ENCODE measurements at places on chromosomes 16 and 17.

DNA sequence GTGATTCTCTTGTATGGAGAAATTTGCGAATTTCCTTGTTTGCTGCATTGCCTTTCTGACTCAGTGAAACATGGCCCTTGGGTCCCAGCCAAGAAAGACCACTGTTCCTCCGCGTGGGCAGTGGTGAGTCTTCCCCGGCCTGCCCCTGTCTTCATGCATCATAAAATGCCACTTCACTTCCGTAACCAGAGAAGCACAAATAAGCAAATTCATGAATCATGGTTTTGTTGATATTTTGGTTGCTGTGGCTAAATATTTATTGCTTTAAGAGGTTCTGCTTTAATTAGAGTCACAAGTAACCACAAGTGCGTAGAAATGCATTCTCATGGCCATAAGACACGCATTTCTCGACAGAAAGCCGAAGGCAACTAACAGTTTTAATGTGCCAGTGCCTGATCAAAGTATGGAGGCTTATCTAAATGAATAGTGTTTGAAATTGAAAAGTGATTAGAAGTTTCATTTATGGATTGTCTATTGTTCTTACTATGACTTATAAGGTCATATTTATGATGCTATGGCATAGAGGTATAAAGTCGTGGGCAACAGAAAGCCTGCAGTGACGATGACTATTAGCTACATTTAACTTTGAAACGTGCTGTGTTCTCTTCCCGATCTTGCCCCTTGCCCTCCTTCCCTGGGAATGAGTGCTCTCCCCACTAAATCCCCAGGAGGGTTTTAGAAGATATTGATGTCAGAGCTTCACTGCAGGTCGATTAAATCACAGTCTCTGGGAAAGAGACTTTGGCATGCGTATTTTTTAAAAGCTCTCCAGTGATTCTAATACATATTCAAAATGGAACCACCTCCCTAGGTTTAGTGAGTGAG, 76.0 kb downstream of the WIPI1 start:
- no peak for DNase-seq

GRCh38 chr16:74999609-75000480, 1.0 kb downstream of the ZNRF1 start:
- peak; percentile 51 for DNase-seq

GRCh38 chr17:60398227-60398959, 6.5 kb upstream of the USP32 start:
- no peak for DNase-seq

DNA sequence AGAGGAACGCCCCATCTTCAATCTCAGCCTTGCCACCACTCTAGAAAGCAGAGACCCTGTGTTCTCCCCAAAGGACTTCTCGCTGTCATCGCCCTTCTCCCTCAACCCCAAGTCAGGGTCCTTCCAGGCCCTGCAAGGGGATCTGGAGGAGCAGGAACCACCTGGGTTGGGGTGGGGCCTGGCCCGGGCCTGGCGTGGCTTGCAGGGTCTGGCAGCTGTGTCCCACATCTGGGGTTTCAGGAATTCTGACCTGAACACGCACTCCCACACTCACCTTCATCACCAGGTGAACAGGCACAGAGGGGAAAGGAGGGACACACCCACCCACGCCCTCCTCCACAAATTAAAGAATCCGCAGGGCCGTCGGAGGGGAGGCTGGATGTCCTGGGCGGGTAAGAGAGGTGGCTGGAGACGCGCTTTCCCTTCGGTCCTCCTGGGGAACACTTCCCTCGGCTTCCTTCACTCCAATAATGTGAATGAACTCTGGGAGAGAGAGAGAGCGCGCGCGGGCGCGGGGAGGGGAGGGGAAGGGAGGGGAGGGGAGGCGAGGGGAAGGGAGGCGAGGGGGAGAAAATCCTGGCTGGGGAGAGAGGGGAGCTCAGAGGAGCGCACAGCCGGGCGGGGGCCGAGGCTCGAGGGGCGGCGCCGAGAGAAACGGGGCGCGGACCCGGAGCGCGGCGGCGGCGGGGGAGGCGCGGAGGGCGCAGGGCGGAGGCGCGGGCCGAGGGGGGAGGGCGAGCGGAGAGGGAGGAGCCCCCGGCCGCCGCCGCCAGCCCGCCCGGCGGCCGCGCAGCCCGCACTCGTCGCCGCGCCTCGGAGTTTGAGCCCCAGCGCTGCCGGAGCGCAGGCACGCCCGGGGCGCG, at the start of gene CACNG4:
CACNG4 (plus strand) TSS at position 799 of the 863 bp plus-strand sequence. CDS start 205 bp downstream, outside the sequence.
- DNase-seq: peak; percentile 61

- no peak for DNase-seq
Observed at GRCh38 chr16:3553138-3553923, 23.9 kb downstream of the NLRC3 start.

DNA sequence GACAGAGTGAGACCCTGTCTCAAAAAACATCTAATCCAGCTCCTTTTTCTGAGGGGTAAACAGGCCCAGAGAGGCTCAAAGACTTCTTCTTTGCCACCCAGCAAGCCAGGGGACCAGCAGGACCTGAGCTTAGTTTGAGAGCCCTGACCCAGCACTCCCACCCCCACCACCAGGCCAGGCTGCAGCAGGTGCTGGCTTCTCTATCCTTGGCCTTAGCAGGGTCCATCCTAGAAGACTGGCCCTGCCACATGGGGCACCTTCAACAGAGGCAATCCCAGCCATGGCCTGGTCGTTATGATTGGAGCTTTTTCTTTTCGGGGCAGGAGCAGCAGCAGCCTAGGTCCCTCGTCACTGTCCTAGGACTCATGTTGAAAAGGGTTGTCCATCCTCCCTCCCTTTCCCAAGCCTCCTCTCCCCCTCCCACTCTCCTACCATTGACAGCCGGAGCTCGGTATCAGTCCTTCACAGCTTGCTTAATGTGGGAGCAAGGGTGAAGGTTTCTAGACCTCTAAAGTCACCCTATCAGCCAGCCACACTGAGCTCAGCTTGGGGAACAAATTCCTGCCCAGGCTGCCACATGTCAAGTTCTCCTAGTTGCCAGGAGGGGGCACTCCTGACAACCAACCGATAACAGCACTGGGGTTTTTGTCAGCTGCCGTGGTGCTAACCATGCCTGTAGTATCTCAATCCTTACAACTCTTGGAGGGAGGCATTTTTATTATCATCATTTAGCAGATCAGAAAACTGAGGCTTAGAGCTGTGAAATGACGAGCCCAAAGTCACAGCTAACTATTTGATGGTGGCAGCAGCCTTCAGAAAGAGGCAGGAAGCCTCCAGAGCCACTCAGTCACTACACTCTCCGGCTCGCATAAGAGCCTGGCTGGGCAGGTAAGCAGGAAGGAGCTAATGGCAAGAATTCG, 11.2 kb downstream of the MRPL27 start:
- DNase-seq: peak; percentile 59

DNA sequence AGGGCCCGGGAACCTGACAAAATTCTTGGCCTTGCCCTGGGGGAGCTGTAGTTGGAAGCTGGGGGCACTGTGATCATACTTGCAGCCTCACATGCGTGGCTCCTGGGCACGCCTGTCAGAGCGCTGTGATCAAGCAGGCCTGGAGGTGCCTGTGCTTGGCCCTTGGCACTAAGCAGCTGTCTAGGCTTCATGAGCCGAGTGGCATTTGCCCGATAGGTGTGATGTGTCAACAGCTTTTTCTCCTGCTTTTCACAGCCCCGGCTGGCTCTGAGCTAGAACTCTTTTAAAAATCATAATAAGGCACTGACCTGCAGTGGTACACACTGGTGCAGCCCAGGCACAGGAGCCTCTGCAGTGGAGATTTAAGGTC, 113.8 kb downstream of the SOCS1 start:
- DNase-seq: no peak

GRCh38 chr16:23608194-23608593, 12.1 kb upstream of the NDUFAB1 start:
- DNase-seq: no peak

DNA sequence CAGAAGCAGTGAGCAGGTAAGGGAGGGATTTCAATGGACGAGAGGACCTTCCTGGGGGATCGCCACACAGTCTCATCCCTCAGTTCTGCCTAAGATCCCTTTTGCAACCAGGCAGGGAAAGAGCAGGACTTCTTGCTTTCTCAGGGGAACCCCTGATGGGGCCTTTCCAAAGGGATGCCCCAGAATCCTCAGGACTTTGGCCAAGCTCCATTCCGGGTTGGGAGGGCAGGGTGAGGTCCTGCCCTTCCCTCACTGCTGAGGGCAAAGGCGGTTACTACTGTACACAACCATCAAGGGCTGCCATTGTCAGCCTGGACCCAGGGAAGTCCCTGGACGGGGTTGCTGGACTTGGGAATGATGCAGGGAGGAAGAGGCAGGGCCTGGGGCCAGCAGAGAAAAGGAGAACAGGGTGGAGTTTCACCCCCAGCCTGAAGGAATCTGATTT, 9.7 kb downstream of the PRR29 start:
- DNase-seq: no peak

GRCh38 chr16:15803618-15804017, 53.2 kb downstream of the MYH11 start:
- DNase-seq: no peak
